CD4-positive, alpha-beta T cell treated with Interleukin-17A for 4 hours (primary cell): ENCODE measurements at places on chromosomes 16 and 17.

- no peak for DNase-seq
Measured at GRCh38 chr16:51556694-51557340, 405.7 kb upstream of the SALL1 start.

DNA sequence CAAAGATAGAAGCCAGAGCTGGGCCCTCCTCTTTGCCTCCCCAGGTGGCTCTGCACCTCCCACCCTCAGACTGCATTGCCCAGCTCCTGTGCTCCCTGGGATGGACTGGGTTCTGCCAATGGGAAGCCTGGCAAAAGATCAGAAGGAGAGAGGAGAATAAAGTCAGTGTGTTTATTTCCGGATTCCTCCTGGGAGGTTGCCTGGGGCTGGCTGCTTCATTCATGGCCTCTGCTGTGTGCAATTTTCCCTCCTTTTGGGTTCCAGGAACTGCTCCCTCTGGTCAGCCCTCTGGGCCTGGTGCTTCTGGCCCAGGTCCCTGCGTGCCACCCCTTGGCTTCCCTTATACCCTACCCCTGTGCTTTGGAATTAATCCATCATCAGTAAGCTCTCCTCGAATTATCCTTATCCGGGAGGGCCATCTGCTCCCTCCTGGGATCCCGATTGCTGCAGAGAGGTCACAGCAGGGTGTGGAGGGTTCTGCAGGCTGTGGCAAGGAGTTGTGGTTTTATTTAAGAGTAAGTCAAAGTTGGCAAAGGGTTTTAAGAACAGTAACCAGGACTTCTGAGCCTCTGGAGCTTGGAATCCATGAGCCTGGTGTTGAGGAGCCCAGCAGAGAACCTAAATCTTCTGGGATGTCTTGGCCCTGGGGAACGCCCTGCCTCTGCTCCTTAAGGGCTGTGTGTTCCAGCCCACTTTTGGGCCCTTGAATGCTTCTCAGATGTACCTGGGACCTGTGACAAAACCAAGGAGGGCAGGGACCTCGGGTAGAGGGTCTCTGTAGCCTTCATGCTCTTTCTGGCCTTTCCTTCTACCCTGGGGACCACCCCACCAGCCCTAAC lies 8.2 kb upstream of the MMP2 start:
- DNase-seq = no peak

GRCh38 chr16:31130336-31130891 lies 5.1 kb downstream of the PRSS8 start:
- DNase-seq = no peak

DNA sequence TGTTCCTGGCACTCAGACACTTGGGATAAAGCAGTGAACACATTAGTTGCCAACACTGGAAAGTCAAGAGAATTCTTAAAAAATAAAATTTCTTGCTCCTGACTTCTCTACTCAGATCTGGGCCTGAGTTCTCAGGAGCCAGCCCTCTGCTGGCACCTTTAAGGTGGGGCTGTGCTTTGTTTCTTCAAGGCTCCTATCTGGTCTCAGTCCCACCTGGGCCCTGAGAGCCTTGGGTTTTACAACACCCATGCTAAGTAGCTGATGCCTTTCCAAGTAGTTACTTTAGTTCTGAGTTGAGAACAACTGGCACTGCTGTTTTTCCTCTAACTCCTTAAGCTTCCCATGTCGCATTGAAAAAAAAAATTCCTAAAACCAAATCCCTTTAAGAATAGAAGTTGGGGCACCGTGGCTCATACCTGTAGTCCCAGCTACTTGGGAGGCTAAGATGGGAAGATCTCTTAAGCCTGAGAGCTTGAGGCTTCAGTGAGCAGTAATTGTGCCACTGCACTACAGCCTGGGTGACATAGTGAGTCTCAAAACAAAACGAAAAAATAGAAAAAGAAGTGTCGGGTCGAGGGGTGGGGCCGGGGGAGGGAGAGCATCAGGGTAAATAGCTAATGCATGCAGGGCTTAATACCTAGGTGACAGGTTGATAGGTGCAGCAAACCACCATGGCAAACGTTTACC lies 16.6 kb downstream of the CHAD start:
- no peak for DNase-seq

GRCh38 chr16:74029115-74029792 lies 267.4 kb upstream of the PSMD7 start:
- DNase-seq = no peak

DNA sequence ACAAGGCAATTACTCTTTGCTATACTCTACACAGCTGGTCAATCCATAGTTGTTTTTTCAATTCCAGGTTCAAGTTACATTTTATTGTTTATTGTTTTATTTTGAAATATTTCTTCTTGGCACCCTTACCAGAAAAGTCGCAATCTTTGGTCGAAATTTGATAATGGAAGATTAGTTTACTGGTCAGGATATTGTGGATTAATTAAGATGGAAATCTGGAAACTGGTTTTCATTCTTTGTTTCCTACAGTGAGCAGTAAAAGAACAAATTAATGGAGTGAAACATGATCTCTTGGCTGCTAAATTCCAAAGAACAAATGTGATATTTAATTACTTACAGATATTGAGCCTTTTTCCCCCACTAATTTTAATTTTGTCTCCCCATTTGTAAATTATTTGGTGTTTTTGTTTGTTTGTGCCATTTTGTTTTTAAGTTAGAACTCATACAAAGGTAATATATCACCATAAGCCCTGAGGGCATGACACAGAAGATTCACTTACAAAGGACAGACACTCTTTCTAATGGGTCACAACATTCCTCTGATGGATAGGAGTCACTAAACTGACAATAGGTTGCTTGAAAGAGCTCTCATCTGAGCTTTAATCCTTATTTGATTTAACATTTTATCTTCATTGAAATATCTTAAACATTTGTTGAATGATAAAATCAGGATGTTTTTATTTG lies 700.2 kb downstream of the KCNJ2 start:
- no peak for DNase-seq

- peak; percentile 34 for DNase-seq
Measured at GRCh38 chr17:82449883-82450356, 632 bp downstream of the CYBC1 start.

- no peak for DNase-seq
Measured at GRCh38 chr17:62995377-62995885, 29.4 kb downstream of the TANC2 start.

- peak; percentile 62 for DNase-seq
Measured at GRCh38 chr17:35214631-35215273, 20.6 kb upstream of the SLC35G3 start.

- DNase-seq = no peak
Measured at GRCh38 chr17:13420878-13421277, 180.9 kb downstream of the HS3ST3A1 start.

GRCh38 chr16:57403965-57404817 lies at the start of gene CCL17:
Gene CCL17 (plus strand): TSS chr16:57404767. CDS start chr16:57413933, 9,166 bp downstream.
- no peak for DNase-seq

GRCh38 chr16:84829168-84829965 lies 9.6 kb downstream of the CRISPLD2 start:
- DNase-seq = no peak

DNA sequence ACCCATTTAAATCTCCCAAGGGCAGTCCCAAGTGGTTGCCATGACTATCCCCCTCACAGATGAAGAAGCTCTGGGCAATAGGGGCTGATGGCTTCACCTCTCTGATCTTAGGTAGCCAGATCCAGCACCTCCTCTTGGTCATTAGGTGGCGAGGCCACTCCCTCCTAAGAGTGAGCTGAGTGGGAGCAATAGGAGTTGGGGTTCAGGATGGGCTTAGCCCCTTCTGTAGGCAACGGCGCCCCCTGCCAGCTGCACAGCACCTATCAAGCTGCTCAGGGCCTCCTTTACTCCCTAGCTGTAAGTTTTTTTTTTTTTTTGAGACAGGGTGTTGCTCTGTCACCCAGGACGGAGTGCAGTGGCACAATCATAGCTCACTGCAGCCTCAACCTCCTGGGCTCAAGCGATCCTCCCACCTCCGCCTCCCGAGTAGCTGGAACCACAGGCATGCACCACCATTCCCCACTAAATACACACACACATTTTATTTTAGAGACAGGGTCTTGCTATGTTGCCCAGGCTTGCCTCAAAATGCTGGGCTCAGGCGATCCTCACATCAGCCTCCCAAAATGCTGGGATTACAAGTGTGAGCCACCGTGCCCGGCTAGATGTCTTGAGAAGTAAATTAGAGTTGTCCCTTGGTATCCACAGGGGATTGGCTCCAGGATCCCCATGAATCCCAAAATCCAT lies 3.5 kb upstream of the RRAD start:
- peak; percentile 45 for DNase-seq

GRCh38 chr17:73657473-73658116 lies 13.3 kb upstream of the SDK2 start:
- DNase-seq = peak; percentile 50

DNA sequence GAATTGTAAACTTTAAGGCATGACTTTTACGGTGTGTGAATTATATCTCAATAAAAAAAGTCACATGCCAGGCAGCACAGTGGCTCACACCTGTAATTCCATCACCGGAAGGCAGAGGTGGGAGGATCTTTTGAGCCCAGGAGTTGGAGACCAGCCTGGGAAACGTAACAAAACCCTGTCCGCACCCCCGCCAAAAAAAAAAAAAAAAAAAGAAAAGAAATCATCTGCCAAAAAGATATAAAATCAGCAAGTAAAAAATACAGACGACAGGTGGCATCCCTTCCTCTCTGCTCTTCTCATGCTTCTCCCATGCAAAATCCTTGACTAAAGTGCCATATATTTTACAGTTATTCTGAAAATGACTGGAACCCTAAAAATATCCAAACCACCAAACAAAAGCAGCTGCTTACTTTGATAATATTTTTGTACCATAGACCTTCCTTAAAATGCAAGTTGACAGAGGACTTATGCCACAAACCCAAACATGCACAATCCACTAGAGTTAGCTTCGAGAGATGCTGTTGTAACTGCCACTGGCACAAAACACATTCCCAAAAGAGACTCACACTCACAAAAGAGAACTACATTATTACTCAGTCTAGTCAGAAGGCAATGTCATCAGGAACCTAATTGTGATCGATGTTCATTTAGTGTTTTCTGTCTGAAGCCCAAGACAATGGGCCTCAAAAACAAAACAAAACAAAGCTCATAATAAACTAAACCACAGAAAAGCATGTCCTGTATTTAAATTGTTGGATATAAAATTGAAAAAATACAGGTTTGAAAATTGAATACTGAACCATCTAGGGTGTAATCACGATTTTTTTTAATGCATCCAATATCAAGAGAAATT lies 2.4 kb downstream of the CRLF3 start:
- peak; percentile 33 for DNase-seq

DNA sequence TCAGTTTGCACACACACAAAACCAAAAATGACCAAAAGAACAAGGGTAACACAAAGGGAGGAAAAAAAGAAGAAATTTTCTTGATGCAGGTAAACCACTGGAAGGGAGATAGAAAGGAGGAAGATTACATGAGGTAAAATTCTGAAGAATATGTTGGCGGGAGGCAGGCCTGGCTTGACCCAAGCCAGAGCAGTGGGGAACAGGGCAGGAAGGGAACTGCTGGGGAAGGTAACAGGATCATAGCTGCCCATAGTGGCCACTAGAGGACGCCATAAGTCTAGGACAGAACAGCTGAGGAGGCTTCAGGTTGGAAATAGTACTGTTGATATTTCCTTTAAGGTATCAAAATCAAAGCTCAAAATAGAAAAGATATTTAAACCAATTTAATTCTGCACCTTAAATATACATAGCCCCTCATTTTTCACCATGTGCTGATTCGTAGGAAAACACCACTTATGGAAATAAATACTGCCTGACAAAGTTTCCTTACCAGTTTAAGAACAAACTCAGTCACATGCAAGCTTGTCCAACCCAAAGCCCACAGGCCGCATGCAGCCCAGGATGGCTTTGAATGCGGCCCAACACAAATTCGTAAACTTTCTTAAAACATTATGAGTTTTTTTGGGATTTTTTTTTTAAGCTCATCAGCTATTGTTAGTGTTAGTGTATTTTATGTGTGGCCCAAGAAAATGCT lies 15.5 kb downstream of the VPS35 start:
- DNase-seq = peak; percentile 53

- DNase-seq = no peak
Measured at GRCh38 chr16:48158296-48158695, 2.5 kb upstream of the ABCC12 start.

- no peak for DNase-seq
Measured at GRCh38 chr17:82014432-82014831, 8.2 kb downstream of the CENPX start.

DNA sequence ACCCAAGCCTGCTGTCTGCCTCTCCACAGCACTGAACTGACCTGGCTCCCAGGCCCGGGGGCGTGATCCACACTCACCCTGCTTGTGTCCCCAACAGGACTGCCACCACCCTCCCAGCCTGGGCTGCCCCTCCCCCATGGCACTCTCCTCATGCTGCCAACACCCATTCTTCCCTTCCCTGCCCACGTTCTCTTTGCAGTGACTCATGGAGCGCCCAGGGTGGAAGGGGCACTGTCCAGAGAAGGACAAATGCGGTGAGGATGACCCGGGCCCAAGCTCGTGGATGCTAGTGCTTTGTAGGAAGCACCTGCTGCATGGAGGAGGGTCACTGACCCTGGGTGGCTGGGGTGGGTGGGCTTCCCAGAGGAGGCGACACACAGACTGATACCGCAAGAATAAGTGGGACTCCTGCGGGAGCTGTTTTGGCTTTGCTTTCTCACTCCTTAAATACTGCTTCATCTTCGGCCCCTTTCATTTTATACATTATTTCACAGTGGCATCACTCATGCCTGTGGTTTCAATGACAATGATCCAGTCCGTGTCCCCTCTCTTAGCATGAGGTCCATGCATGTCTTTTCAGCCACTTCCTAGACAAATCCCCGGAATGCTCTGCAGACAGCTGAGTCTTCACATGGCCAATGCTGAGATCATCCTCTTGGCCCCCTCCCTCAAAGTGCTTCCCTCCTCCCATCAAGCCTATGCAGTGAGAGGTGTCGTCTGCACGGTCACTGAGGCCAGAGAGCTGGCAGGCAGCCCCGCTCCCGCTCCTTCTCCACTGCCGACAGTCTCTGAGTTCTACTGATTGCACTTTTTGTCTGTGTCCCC lies 17.6 kb downstream of the CDK5R1 start:
- DNase-seq = peak; percentile 59

DNA sequence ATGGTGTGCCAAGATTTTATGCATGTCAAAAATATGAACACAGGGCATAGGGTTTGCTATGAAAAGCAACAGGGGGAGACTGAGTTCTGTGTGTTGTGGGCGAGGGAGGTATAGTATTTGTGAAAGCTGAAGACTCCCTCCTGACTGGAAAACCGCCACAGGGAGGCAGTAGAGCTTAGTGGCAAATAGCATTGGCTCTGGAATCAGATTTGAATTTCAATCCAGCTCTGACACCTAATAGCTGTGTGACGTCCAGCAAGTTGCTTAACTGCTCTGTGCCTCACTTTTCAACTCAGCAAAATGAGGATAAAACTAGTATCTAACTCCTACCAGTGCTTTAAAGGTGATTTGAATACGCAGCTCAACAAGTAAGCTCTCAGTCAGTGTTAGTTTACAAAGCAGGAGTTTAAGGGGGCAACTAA lies 22.0 kb downstream of the KPNA2 start:
- peak; percentile 55 for DNase-seq

DNA sequence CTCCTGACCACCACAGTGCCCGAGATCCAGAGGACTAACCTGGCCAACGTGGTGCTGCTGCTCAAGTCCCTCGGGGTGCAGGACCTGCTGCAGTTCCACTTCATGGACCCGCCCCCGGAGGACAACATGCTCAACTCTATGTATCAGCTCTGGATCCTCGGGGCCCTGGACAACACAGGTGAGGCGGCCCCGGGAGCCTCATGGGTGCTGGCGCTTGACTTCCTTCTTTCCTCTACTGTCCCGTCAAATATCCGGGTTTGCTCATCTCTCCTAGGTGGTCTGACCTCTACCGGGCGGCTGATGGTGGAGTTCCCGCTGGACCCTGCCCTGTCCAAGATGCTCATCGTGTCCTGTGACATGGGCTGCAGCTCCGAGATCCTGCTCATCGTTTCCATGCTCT lies 13.7 kb downstream of the DHX38 start:
- DNase-seq = no peak
